ENCODE measurements at places on chromosomes 12 and 14.
A peak's percentile ranks its signal among the peaks of the same experiment; 100 is the strongest.

GRCh38 chr12:226401-226800 lies 12.4 kb upstream of the SLC6A12 start:
- DNase-seq = no peak

DNA sequence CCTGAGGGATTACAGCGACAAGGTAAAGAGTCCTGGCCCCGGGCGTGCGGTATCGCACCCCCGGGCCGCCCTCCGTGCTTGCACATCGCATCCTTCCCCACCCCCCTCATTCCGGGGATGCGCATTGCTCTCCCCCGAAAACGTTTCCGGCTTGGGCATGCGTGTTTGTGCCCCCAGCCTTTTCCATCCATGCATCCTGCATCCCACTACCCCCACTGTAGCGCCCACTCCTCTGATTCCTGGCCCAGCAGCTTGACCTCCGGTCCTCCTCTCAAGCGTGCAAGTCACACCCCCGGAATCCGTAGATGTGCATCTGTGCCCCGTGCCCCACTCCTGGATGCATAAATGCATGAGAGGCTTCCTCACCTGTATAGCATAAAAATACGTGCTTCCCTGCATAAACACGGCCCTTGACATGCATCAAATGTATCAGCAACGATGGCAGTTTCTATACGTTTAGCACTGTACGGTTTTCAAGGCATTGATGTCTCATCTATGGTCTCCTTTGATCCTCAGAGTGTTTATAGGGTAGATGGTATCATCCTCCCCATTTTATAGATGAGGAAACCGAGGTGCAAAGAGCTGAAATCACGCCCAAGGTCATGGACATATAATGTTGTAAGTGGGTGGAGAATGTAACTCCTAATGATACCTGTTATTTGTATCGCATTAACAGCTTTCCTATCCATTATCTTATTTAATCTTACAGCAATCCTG lies 484 bp downstream of the RIC8B start:
- no peak for DNase-seq

- no peak for DNase-seq
Observed at GRCh38 chr14:72739446-72740405, 154.2 kb downstream of the DPF3 start.

DNA sequence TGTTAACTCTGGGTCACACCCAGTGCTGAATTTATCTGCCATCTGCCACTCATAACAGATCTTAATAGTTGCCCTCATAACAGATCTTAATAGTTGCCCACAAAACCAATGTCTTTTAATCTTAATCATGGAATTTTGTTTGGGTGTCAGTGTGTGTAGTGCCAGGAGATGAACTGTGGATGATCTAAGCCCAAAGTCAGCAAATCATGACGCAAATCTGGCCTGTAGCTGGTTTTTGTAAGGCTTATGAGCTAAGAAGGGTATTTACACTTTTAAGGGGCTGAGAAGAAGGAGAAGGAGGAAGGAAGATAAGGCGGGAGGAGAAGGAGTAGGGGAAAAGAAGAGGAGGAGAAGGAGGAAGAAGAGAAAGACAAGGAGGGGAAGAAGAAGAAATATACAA lies 10.0 kb upstream of the IL26 start:
- DNase-seq = no peak

DNA sequence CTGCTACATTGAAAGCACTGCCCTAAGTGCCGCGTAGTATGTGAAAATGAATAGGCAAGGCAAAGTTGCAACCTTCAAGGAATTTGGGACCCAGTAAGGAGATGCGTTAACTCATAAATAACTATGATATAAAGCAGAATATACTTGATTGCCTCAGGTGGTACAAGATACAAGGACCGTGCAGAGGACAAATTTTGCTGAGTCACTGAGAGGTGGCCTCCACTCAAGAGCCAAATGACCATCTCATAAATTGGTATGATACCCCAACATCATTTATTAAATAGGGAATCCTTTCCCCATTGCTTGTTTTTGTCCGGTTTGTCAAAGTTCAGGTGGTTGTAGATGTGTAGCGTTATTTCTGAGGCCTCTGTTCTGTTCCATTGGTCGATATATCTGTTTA lies 35.7 kb downstream of the IGF1 start:
- no peak for DNase-seq

- DNase-seq = no peak
Observed at GRCh38 chr12:74689071-74689655, 151.5 kb downstream of the ATXN7L3B start.

DNA sequence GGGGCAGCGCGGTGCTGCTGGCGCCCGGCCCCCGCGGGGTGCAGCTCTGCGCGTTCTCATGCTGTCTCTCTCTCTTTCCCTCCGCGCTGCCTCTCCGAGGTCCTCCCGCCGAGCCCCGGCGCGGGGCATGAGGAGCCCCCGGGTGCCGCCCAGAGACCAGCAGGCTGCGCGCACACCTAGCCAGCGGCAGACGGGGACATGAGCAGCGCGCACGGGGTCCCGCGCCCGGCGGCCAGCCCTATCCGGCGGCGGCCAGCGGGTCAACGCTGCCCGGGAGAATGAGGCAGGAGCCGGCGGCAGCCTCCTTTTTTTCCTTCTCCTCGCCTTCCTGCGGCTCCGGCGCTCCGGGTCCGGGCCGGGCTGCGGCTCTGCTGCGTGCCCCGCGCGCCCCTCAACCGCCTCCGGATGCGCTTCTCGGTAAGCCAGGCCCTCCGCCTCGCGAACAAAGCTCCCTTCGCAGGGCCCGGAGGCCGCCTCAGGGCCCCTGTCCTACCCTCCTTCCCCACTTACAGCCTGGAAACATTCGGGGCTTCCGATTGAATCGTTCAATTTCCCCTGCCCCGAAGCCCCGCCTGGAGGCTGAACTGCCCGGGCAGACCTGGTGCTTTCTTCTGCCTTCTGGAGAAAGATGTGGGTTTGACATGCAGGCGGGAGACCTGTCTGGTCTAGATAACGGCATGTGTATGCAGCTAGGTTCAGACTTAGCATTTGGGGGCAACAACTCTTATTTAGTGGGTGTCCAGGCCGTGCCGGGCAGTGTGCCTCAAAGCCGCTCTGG lies at the start of gene TUNAR:
TSS of gene TUNAR (plus strand) at position 72 of the 778 bp plus-strand sequence.
- no peak for DNase-seq

- DNase-seq = no peak
Observed at GRCh38 chr14:58699681-58700205, 62.0 kb downstream of the DACT1 start.

DNA sequence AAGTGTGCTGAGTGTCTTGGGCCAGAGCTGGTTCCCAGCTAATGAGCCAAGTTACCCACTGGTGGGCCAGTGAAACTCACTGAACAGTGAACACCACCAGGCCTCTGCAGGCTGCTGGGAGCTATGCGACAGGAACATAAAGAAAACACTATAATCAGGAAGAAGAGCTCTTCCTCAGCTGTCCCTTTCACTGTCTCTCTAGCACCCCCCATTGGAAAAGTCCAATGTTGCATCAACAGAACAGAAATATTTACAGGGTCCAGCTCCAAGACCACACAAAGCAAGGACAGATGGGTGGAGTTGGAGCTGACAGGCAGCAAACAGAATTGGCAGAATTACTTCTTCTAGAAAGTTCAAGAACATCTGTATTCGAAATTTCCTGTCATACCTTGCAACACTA lies 903.6 kb upstream of the TMEM132C start:
- no peak for DNase-seq

- peak; percentile 21 for DNase-seq
Observed at GRCh38 chr12:3803865-3804472, 51.1 kb upstream of the CRACR2A start.

- DNase-seq = no peak
Observed at GRCh38 chr12:92908108-92908507, 21.0 kb downstream of the EEA1 start.

DNA sequence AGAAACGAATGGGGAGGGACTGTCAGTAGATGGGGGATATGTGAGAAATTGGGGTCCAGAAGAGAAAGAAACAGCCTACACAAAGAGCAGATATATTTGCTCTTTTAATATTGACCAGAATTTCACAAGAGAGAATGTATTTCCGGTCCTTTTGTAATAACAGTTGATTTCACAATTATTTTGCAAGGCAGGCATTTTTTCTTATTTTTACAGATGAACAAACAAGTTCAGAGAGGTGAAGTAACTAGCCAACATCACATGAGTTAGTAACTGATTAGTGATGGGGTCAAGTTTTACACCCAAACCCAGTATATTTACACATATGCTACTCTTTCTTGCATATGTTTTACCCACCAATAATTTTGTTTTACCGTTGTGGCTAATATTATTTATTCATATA lies 188.2 kb downstream of the NAV3 start:
- DNase-seq = no peak

DNA sequence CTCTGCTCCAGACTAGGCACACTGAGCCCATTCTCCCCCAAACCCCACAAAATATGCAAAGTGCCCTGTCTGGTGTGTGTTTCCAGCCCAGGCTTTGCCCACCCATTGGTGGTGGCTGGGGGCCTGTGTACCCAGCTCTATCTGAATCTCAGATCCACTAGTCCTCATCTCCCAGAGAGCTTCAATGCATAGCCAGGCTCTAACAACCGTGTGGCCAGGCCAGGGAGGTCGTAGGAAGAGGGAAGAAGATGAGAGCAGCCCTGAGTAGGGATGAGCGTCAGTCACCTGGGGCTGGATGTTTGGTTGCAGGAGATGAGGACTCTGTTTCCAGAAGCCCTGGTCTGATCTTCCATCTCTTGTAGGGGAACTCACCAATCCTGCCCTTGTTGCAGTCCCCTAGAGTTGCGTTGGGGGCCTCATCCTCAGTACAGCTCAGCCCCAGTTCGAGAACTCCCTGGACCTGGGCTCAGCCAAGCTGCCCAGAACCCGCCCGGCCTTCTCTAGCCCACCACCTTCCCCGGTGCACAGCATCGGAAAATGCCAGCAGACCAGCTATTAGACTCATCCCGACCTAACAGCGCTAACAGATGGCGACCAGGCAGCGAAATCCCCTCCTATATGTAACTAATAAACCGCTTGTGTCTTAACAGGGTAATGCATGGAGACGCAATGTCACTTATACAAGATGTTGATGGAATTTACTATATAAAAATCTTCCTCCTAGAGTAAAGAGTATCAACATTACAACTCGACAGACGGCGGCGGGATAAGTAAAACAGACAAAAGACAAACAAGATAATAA lies 3.2 kb upstream of the LHX5 start:
- DNase-seq = no peak

DNA sequence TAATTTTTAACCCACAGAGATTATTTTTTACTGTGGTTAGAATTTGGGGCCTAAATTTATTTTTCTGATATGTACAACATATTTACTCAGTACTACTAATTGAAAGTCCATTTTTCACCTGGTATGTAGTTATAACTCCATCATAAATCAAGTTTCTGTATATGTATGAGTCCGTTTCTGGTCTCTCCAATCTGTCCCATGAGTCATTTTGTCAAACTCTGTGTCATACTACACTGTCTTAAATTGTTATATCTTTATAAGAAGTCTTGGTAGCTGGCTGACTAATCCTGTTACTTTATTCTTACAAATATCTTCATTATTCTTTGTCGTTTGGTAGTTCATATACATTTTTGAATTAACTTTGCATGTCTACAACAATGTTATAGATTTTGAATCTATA lies 344.0 kb downstream of the PDZRN4 start:
- no peak for DNase-seq

DNA sequence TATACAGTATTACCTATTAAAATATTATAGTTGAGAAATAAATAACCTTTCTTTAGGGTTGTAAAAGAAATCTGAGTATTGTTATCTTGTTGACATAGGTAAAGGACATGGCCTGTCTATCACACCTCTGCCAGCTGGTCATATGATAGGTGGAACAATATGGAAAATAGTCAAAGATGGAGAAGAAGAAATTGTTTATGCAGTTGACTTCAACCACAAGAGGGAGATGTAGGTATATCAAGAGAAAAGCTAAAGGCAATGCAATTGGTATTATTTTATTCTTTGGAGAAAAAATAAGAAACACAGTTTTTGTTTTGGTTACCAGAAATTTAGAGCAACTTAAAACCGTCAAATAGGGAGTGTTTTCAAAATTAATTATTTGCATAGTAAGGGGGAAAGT lies 13.5 kb downstream of the CPSF2 start:
- DNase-seq = no peak

GRCh38 chr14:105526776-105527380 lies 495 bp downstream of the TMEM121 start:
- DNase-seq = no peak

GRCh38 chr14:23110579-23111365 lies 6.0 kb upstream of the CIROP start:
- DNase-seq = no peak

- no peak for DNase-seq
Observed at GRCh38 chr12:116318576-116319232, 41.2 kb upstream of the MED13L start.

- DNase-seq = peak; percentile 17
Observed at GRCh38 chr12:100058482-100059029, 73.8 kb upstream of the ANKS1B start.

DNA sequence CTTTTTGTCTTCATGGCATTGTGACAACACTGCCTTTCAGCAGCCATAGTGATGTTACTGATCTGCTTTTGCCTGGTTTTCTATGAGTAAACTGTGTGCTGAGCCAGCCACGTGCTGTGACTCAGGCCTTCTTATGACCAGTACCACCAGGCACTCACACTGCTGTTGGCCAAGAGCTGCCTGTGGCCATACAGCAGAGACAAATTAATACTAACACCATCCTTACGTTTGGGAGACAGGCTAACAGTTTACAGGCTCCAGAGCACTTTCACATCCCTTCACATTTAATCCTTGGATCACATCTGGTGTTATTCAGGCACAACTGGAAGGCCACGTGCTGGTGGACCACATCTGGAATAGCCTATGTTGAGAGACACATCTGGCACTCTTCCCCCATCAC lies 377.9 kb downstream of the CCDC91 start:
- no peak for DNase-seq

- no peak for DNase-seq
Observed at GRCh38 chr12:108788076-108788782, 56.9 kb upstream of the CORO1C start.

- DNase-seq = no peak
Observed at GRCh38 chr14:34833549-34834523, 41.3 kb downstream of the BAZ1A start.

DNA sequence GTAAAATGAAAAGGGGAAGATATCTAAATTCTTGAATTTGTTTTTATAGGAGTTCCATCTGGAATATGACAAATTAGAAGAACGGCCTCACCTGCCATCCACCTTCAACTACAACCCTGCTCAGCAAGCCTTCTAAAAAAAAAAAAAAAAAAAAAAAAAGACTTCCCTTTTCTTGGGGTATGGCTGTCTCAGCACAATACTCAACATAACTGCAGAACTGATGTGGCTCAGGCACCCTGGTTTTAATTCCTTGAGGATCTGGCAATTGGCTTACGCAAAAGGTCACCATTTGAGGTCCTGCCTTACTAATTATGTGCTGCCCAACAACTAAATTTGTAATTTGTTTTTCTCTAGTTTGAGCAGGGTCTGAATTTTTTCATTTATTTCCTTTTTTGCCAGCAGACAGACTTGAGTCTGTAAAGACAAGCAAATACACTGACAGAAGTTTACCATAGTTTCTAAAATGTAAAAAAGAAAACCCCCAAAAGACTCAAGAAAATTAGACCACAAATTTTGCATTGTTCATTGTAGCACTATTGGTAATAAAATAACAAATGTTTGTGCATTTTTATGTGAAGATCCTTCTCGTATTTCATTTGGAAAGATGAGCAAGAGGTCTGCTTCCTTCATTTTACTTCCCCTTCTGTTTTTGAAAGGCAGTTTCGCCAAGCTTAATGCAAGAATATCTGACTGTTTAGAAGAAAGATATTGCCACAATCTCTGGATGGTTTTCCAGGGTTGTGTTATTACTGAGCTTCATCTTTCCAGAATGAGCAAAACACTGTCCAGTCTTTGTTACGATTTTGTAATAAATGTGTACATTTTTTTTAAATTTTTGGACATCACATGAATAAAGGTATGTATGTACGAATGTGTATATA lies 12.1 kb upstream of the KCNMB4 start:
- no peak for DNase-seq

- no peak for DNase-seq
Observed at GRCh38 chr14:74362361-74362915, 14.2 kb downstream of the VRTN start.

Measured in keratinocyte (primary cell).